ENCODE measurements at places on chromosomes 3 and 15.

- no peak for DNase-seq
- no peaks in the 10 kb centered on the region for H3K36me3 ChIP-seq
- no peak overlapping the region for H3K27ac ChIP-seq
- no peak overlapping the region for H3K4me3 ChIP-seq
- peaks cover 10% of the 10 kb centered on the region for H3K27me3 ChIP-seq
Measured at GRCh38 chr3:124119056-124119716, 127.3 kb upstream of the ROPN1 start.

DNA sequence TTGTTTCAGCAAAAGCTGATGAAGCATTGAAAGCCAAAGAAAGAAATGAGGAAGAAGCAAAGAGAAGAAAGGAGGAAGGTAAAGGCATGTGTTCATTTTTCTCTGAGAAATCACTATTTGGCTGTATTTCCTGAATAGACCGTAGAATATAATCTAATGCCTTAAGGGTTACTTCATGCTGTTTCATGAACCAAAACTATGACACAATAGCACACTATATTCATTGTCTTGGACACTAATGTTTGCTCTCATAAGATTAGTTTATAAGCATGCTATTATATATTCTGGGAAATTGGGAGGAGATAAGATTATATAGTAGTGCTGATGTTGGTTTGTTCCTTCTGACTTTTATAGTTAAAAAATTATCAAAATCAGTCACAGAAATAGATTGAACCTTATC is 110.1 kb upstream of the MLF1 start:
- no peak overlapping the region for H3K27ac ChIP-seq
- no peak overlapping the region for H3K4me3 ChIP-seq
- H3K27me3 ChIP-seq, result no peaks in the 10 kb centered on the region

DNA sequence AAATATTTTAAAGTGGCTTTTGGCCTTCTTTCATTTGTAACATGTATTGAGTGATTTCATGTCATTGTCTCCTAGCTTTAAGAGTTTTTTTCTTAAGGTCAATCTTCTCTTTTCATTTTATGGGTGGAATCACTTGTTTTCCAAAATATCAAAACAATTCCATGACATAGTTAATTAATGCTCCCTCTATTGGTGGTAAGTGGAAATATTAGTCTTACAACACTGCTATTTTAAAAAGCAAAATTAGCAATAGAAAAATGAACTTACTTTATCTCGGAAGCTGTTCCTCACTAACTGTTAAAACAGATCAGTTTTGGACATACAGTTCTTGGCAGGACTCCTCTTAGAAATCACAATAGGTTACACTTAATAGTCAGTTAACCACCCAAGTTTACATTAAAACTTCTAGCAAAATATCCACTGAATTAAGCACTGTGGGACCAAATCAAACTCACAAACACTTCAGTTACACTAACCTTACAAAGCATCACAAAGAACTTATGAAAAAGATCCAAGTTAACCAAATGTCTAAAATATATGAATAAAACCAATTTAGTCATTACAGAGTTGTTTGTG is 42.4 kb downstream of the TIGIT start:
- no peak for DNase-seq
- no peaks in the 10 kb centered on the region for H3K27me3 ChIP-seq
- H3K4me1 ChIP-seq, result peaks cover 19% of the 10 kb centered on the region
- no peak overlapping the region for H3K27ac ChIP-seq
- no peak overlapping the region for H3K4me3 ChIP-seq

- no peaks in the 10 kb centered on the region for H3K36me3 ChIP-seq
- no peak for DNase-seq
- H3K4me3 ChIP-seq, result no peak overlapping the region
- no peaks in the 10 kb centered on the region for H3K4me1 ChIP-seq
- H3K27ac ChIP-seq, result no peak overlapping the region
- no peaks in the 10 kb centered on the region for H3K27me3 ChIP-seq
Measured at GRCh38 chr3:36259580-36259979, 120.7 kb upstream of the STAC start.

DNA sequence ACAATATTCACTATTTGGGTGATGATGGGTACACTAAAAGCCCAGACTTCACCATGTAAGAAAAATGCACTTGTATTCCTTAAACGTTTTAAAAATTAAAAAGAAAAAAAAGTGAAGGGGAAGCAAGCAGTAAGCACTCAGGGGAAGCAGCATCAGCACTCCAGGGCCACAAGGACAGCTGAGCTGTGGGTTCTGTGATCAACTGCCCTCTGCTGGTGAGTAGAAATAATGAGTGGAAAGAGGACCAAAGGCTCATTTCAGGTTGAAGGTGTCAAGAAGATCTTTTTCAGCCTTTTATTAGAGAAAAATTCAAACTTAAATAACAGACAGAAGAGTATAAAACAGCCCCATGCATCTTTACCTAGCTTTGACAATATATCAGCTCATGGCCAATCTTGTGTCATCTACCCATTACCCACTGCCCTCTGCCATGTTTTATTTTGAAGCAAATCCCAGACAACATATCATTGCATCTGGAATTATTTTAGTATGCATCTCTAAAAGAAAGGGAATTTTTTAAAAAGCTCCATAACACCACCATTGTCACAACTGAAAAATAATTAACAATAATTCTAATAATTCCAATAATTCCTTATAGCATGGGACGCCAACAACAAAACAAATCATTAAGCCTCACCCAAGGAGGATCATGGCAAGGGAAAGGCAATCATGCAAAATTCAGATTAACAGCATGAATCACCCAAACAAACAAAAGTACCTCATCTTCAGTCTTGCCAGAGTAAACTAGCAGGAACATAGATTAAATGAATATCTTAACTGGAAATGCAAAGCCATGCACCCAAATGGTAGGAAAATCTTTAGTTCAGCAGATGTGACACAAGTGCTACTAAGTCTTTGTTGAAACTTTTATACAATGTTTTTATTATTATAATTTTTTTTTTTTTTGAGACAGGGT is 42.5 kb downstream of the TAMM41 start:
- DNase-seq, result peak; percentile 30
- H3K4me1 ChIP-seq, result no peaks in the 10 kb centered on the region
- no peaks in the 10 kb centered on the region for H3K27me3 ChIP-seq
- H3K36me3 ChIP-seq, result peaks cover 58% of the 10 kb centered on the region

- no peaks in the 10 kb centered on the region for H3K27me3 ChIP-seq
- DNase-seq, result no peak
Measured at GRCh38 chr3:151443583-151443982, 17.3 kb downstream of the IGSF10 start.

DNA sequence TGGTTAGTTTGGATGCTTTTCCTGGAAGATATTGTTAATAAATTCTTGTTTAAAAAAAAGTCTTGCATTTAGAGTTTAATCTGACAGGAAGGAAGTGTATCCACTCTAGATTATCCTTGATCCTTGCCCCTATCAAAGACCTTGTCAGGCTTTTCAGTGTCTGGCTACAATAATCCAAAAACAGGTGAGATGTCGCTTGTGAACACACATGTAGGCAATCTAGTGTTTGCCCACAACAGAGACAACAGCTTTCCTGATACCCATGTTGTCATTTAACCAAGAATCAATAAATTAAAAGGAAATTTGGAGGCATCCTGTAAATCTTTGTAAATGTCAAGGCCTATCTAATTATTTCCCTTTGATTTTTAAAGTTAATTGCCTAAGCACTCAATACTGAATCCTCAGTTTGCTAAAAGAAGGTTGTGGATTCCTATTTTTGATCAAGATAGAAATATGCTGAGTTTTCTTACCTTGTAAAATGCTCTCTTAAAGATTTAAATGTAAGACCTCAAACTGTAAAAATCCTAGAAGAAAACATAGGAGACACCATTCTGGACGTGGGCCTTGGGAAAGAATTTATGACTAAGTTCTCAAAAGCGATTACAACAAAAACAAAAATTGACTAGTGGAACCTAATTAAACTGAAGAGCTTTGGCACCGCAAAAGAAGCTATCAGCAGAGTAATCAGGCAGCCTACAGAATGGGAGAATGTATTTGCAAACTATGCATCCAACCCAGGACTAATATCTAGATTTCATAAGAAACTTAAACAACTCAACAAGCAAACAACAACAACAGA is 207.7 kb downstream of the NAALADL2 start:
- H3K27me3 ChIP-seq, result no peaks in the 10 kb centered on the region
- H3K27ac ChIP-seq, result no peak overlapping the region
- DNase-seq, result no peak
- no peak overlapping the region for H3K4me3 ChIP-seq
- no peaks in the 10 kb centered on the region for H3K36me3 ChIP-seq

- H3K27ac ChIP-seq, result no peak overlapping the region
- no peaks in the 10 kb centered on the region for H3K27me3 ChIP-seq
- H3K4me3 ChIP-seq, result no peak overlapping the region
Measured at GRCh38 chr3:71825551-71826283, 40.8 kb upstream of the PROK2 start.

DNA sequence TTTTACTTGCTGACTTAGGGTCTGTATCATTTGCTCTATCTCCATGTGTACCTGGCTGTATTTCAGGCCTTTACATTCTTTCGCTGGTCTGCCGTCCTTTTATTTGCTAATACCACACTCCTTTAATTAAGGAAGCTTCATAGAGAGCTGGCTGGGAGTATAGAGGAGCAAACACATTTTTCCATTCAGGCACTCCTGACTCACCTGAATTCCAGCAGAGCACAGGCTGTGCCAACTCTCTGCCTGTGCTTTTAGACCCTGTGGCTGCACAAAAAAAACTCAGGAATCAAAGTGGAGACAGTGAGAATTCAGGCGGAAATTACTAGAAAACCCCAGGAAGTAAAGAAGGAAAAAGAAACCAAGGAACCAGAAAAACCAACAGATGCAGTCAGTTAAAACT is 29.0 kb upstream of the ATP10A start:
- DNase-seq, result no peak
- no peaks in the 10 kb centered on the region for H3K4me1 ChIP-seq
- H3K4me3 ChIP-seq, result no peak overlapping the region
- H3K27me3 ChIP-seq, result peaks cover 6% of the 10 kb centered on the region
- no peaks in the 10 kb centered on the region for H3K36me3 ChIP-seq

DNA sequence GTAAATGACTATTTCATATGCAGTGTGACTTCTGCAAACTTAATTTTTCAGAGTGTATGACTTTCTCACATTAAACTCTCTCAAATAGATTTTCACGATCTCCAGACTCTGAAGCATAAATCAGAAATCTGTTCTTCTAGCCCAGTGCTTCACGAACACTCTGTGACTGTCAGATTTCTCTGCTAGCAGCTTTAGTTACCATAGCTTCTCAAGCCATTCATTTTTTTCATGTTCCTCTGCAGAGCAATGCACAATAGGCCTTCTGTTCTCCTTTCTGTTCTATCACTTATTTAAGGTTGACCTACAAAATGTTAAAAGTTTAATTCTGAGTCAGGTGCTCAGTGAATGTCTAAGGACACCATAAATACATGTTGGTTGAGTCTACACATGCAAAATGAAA is 1102.2 kb downstream of the TUSC7 start:
- DNase-seq, result no peak
- no peaks in the 10 kb centered on the region for H3K4me1 ChIP-seq
- H3K4me3 ChIP-seq, result no peak overlapping the region
- H3K27ac ChIP-seq, result no peak overlapping the region

- DNase-seq, result no peak
- no peak overlapping the region for H3K4me3 ChIP-seq
Measured at GRCh38 chr15:89649716-89650115, 5.6 kb downstream of the KIF7 start.

DNA sequence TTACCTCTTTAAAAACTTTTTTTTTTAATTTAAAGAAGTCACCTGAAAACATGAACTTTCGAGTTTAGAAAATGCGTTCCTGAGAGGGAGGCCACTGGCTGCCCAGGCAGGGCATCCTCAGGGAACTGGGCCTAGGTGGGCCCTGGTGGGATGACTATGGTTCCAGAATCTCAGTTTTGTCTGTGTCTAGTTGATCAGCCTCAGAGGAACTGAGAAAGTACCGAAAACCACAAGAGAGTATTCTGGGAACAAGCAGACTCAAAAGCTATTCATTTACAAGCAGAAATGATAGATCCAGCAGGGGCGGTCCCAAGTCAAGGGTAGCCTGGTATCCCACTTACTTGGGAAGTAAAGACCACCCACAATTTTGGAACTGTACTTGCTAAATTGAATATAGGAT is 10.5 kb downstream of the WWTR1 start:
- no peaks in the 10 kb centered on the region for H3K4me1 ChIP-seq
- DNase-seq, result no peak
- no peak overlapping the region for H3K4me3 ChIP-seq
- no peak overlapping the region for H3K27ac ChIP-seq

- no peak overlapping the region for H3K27ac ChIP-seq
- no peak overlapping the region for H3K4me3 ChIP-seq
- no peak for DNase-seq
- no peaks in the 10 kb centered on the region for H3K4me1 ChIP-seq
Measured at GRCh38 chr15:92123962-92124656, 269.6 kb upstream of the ST8SIA2 start.

GRCh38 chr3:107212618-107213017 is 164.6 kb upstream of the CCDC54 start:
- H3K36me3 ChIP-seq, result no peaks in the 10 kb centered on the region
- no peak for DNase-seq
- no peak overlapping the region for H3K4me3 ChIP-seq
- H3K27ac ChIP-seq, result no peak overlapping the region

DNA sequence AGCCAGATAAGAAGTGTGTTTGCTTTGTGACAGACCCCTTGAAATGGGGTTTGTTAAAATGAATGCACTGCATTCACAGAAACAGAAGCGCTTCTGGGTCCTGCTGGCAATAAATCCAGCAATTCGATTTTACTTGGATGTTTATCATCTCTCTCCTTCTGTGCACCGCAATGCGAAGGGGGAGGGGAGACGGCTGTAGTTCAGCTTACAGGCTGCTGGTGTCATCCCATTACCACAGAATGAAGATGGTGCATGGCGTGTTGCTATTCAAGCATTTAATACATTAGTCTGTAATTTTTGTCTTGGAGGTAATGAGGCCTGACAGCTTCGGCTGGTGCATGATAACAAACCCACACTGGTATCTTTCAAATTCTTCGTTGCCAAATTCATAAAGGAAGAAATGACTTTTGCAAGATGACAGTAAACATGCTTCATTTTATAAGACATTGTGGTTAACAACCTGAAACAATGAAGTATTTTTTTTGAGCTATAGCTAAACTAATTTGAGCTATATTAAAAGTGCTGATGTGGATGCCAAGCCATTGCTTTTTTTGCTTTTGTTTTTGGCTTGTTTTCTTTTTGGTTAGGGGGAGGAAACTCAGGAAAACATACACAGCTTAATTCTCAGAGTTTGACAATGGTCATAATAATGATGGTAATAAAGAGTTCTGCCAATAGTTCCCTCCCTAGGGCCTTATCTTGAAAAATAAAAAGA is 418.3 kb downstream of the OTOL1 start:
- no peaks in the 10 kb centered on the region for H3K36me3 ChIP-seq
- H3K27ac ChIP-seq, result no peak overlapping the region
- no peak overlapping the region for H3K4me3 ChIP-seq
- H3K27me3 ChIP-seq, result no peaks in the 10 kb centered on the region
- no peak for DNase-seq
- H3K4me1 ChIP-seq, result no peaks in the 10 kb centered on the region

DNA sequence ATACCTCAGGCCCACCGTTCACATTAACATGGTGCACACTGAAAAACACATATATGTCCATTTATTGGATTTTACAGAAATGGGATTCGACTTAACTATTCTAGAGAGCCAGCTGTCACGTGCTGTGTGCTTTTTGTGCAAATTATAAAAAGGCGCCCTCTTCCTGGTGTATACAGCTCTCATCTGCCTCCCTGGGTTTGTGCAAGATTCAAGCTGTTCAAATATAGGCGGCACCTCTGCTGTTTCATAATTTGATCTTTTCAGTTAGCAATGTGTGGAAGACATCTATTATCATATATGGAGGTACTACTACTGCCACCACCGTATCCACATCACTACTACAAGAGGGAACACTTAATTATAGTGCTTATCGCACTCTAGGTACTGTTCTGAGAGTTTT is 187.6 kb downstream of the EBLN2 start:
- no peak overlapping the region for H3K4me3 ChIP-seq
- no peak for DNase-seq
- H3K27ac ChIP-seq, result no peak overlapping the region
